HS-5 (cell line): ENCODE measurements at places on chromosomes 16 and 17.

DNA sequence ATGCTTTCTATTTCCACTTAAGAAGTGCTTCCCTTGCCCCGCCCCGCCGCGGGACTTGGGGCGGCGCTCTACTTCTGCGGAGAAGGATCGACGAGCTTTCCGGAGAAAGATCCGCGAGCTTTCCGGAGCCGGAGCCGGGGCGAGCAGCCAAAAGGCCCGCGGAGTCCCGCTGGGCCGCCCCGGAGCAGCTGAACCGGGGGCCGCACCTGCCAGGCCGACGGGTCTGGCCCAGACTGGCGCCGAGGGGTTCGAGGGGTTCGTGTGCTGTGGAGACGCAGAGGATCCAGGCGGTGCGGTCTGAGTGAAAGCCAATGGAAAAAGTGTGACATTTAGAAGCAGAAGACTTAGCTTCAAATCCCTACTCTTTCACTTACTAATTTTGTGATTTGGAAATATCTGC, 50.8 kb downstream of the TBC1D26 start:
- no peak for DNase-seq

- DNase-seq: no peak
These were observed 39.2 kb downstream of the MPRIP start for GRCh38 chr17:17081304-17081940.

GRCh38 chr17:44766409-44767038, 7.7 kb downstream of the ADAM11 start:
- no peak for DNase-seq

DNA sequence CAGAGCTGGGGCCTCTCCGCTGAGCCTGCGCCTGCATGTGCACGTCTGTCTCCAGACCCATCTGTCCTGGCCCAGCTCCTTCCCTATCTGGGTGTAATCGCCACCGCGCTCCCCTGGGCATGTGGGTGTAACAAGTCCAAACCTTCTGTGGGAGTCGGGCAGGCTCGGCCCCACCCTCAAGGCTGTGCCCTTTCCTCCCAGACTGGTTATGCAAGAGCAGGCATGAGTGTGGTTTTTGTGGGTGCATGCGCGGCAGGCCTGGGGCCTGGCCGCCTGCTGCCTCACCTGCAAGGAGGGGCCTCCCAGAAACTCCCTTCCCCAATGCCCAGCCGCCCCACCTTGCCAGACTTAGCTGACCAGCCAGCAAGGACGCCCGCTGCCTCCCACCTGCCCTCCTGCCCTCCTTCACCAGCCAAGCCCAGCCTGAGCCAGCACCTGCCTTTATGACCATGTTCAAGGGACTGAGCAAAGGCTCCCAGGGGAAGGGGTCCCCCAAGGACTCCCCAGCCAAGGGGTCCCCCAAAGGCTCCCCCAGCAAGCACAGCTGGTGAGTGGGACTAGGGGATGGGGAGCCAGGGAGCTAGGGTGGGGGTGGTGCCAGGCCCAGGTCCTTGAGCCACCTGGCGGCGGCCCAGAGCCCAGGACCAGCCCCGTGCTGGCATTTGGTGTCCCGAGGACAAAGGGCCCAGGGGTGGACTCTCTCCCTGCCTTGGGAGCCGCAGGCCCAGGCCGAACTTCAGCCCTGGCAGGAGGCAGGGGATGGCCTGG, at the start of gene EVPLL:
Gene EVPLL, plus strand, starts transcription at position 342 of the 768 bp plus-strand sequence. CDS start 3,160 bp downstream, outside the sequence.
- DNase-seq: no peak

- DNase-seq: no peak
These were observed 29.2 kb upstream of the LITAF start for GRCh38 chr16:11615748-11616447.
